Calu3 (cell line): ENCODE measurements at places on chromosomes 3 and 15. TPM values are rescaled to one million over a fixed set of nuclear protein-coding genes. Genes with fewer than 3 reads are reported as not detected.
A peak's percentile ranks its signal among the peaks of the same experiment; 100 is the strongest.

DNA sequence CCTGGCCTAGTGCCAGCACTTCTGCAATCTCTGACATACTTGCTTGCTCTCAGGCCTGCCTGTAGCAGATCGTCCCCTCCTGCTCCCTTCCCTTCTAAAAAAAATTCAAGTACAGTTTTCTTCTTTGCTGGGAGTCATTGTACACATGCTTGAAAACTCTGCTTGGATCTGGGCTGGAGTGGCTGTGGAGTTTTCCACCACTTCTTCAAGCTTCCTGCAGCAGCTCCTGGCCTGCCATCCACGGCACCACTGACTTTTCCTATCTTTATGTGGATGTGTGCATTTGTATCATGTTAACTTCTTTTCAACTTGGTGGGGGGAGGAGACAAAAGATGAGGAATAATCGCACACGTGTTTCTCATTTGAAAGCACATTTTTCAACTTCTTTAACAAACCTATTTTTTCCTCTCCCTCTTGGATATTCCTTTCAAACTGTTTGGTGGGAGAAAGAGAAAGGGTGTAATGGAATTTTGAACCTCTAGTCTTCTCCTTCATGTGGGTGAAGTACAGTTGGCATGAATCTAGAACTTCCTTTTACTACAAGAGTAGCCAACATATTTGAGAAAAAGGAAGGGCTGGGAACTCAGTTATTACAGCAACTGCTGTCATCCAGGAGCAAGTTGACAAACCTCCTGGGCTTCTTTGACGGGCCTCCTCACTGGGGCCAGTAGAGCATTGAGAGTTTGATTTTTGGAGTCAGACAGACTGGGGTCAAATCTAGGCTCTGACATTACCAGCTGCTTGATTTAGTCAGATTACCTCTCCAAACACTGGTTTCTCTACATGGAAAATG, 61.2 kb upstream of the LRTM1 start:
- DNase-seq = no peak
- no peak overlapping the region for H3K4me3 ChIP-seq
- H3K27me3 ChIP-seq = no peaks in the 10 kb centered on the region
- H3K27ac ChIP-seq = no peak overlapping the region
- no peaks in the 10 kb centered on the region for H3K36me3 ChIP-seq

DNA sequence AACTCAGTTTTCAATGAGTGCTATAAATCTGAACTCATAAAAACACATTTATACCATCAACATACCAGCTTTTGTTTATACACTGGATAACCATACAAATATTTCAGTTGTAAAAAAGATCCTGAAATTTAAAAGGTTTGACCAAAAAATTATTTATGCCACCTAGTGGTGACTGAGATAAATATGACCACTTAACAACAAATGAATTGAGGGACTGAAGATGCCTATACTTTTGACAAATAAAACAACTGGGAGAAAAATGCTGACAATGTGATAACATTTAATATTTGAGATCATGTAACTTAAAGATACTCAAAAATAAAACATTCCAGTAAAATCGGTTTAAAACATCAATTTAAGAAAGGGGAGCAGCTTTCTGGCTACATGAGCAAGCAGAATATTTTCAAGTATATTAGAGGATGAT, 30.4 kb downstream of the ATG3 start:
- no peak overlapping the region for H3K4me3 ChIP-seq
- H3K27me3 ChIP-seq = no peaks in the 10 kb centered on the region
- peaks cover 8% of the 10 kb centered on the region for H3K4me1 ChIP-seq

DNA sequence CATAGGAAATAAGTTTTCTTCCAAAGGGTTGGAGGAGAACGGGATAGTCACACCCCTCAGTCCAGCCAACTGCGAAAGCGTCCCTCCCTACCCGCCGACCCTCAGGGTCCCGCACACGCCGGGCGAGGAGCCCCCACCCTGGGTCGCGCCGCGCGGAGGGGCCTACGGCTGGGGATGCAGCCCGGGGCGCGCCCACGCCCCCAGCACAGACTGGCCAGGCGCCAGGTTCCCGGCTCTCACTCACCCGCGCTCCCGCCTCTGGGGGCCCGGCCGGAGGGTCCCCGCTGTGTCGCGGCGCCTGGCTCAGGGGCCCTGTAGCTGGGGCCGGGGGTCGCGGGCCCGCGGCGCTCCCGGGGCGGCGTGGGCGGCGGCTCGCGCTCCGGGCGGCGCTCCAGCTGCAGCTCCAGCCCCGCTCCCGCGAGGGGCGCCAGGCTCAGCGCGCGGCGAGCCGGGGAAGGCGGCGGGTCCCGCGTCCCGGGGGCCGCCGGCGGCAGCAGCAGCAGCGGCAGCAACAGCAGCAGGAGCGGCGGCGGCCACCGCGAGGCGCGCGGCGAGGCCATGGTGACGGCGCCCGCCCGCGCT, 375 bp downstream of the HEG1 start:
- peaks cover 6% of the 10 kb centered on the region for H3K36me3 ChIP-seq
- H3K4me3 ChIP-seq = peak overlapping the region; percentile 58
- H3K27ac ChIP-seq = no peak overlapping the region
- peaks cover 15% of the 10 kb centered on the region for H3K4me1 ChIP-seq
- DNase-seq = peak; percentile 29

The GRM7 gene
- not detected in 2 replicates for total RNA-seq

The SPSB4 gene
- not detected in 2 replicates for total RNA-seq

The PIGZ gene
- 6.7 TPM in 2 replicates for total RNA-seq
